Endothelial cell (in vitro differentiated cells): ENCODE measurements at places on chromosomes 6 and 20. TPM values are rescaled to one million over a fixed set of nuclear protein-coding genes. Genes with fewer than 3 reads are reported as not detected.

DNA sequence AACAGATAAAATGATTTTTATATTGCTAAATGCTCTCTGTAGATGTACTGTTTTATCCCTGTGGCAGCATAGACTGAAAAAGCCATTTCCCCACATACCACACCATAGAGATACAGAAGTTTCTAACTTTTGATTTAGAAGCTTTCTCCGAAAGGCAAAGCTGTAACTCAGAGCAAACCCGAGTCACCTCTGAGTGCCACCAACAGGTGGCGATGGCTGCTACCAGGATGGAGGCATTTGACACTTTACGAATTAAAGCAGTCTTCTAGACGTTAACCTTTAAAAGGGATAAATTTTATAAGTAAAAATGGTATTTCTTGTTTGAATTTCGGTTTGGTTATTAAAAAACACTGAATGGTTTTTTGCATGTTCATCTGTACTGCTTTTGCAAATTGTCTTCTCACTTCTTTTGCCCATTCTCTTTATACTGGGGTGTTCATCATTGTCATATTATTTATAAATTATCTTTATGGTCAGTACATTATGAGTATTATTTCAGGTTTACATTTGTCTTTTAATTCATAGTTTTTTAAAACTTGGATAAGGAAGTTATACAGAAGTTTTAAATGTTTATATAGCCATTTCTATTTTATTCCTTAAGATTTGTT is 201.0 kb upstream of the CEP162 start:
- peaks cover 19% of the 10 kb centered on the region for H3K4me1 ChIP-seq
- no peak overlapping the region for H3K4me3 ChIP-seq
- H3K36me3 ChIP-seq = no peaks in the 10 kb centered on the region
- no peak overlapping the region for H3K27ac ChIP-seq

DNA sequence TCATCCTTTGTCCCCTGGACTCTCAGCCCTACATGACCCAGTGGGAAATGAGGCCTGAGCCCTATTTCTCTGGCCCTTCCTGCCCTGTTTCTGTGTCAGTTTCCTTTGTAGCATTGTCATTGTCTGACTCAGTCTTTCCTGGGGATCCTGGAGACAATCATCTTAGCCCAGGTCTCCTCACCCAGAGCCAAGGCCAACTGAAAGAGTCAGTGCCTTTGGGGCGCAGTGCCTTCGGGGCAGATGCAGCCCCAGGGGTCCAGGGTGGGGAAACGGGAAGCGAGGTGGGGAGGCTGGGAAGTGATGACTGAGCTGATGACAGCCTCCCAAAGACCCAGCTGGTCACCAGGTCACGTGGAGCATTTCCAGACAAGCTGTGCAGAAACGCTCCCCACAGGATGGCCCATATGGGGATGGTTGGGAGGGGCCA is 93.3 kb upstream of the SULF2 start:
- H3K4me3 ChIP-seq = no peak overlapping the region
- peaks cover 3% of the 10 kb centered on the region for H3K27me3 ChIP-seq
- DNase-seq = no peak

GRCh38 chr6:44921798-44922197 is 406.3 kb upstream of the RUNX2 start:
- H3K4me3 ChIP-seq = no peak overlapping the region
- no peaks in the 10 kb centered on the region for H3K36me3 ChIP-seq
- H3K27ac ChIP-seq = no peak overlapping the region
- no peak for DNase-seq
- no peaks in the 10 kb centered on the region for H3K4me1 ChIP-seq

DNA sequence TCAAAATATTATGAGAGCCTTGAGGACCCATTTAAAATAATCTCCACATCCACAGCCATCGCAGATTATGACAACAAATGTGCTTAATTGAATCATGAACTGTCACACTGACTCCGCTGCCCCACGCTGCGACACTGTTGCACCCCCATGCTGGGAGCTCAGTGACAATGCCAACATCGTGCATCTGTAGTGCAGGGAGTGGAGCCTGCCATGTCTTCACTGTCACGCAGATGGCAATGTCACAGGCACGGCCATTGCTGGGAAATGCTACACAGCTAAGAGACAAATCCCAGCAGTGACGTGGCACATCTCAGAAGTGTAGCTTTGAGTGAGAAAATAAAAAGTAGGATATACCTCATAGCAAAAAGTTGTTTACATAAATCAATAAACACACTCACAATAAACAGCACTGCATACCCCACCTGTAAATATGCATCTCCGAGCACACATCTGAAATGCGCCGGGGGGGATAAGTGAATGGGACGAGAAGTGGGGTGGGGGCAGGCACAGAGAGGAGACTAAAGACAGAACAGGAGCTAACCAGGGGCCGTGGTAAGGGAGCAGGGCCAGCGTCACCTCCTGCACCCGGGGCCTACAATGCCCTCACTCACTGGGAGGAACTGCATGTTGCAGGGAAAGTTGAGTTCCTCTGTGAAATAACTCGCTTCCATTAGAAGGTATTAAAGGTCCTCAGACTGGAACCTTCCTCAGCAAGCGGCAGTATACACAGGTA is 349.9 kb downstream of the THBS2 start:
- no peak for DNase-seq
- peaks cover 4% of the 10 kb centered on the region for H3K27me3 ChIP-seq
- no peak overlapping the region for H3K27ac ChIP-seq
- H3K4me1 ChIP-seq = no peaks in the 10 kb centered on the region
- H3K36me3 ChIP-seq = no peaks in the 10 kb centered on the region

The ZSCAN26 gene
- 18.4 TPM for total RNA-seq
